ENCODE measurements at places on chromosomes 4 and X. TPM values are rescaled to one million over a fixed set of nuclear protein-coding genes. Genes with fewer than 3 reads are reported as not detected.
A peak's percentile ranks its signal among the peaks of the same experiment; 100 is the strongest.

Gene ABCB7
- 36.1 TPM for polyA plus RNA-seq

Gene PABPC4L
- polyA plus RNA-seq = 11.3 TPM

Gene KLF8
- 6.7 TPM for polyA plus RNA-seq

Gene SPANXN4
- not detected for polyA plus RNA-seq

Gene CD38
- 1.2 TPM for polyA plus RNA-seq

Gene FGF5
- polyA plus RNA-seq = 0.03 TPM

Gene MAGEE2
- 0.70 TPM for polyA plus RNA-seq

Gene ASMTL
- polyA plus RNA-seq = 37.1 TPM

Gene PLA2G12A
- polyA plus RNA-seq = 33.0 TPM

Gene RASGEF1B
- polyA plus RNA-seq = 12.0 TPM

Gene LIMCH1
- 121 TPM for polyA plus RNA-seq

DNA sequence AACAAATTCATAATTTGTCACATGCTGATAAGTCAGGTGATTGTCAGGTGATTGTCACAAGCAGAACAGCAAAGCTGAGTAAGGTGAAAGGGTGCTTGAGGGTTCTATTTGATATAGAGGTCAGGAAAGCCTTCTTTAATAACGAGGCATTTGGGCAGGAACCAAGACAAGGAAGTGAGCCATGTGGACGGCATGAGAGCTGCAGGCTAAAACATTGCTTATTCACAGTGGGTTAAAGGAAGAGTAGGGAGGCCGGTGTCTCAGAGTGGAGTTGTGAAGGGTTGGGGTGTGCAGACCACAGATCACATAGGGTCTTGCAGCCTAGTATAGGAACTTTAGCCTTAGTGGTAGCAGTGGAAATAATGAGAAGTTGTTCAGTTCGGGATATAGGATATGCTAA lies 31.3 kb upstream of the CYP2U1 start:
- DNase-seq = no peak

GRCh38 chr4:121139533-121140222 lies 24.4 kb downstream of the TNIP3 start:
- no peak for DNase-seq

DNA sequence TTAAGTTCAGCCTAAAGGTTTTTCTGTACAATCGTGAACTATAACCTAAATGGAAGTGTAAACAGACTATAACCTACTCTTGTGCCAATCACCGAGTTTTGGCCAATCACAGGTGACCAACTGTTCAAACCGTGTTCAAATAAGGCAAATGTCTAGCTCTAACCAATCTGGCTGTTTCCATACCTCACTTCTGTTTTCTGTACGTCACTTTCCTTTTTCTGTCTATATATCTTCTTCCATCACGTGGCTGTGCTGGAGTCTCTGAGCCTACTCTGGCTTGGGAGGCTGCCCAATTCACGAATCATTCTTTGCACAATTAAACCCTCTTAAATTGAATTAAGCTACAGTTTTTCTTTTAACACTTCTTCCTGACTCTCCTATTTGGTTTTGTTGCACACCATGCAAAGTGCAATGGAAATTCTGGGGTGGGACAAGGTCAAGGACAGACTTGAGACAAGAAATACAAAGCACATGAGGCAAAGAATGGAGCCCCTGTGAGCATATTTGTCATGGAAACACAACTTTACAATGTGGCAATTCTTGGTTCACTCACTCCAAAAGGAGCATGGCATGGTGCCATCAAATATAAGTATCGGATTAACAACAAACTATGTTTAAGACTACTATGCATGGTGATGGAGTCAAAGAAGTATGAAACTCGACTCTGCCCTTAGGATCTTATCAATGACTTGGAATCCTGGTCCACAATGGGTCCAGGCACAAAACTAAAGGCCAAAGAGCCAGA lies 115.7 kb upstream of the FAM9B start:
- no peak for DNase-seq

DNA sequence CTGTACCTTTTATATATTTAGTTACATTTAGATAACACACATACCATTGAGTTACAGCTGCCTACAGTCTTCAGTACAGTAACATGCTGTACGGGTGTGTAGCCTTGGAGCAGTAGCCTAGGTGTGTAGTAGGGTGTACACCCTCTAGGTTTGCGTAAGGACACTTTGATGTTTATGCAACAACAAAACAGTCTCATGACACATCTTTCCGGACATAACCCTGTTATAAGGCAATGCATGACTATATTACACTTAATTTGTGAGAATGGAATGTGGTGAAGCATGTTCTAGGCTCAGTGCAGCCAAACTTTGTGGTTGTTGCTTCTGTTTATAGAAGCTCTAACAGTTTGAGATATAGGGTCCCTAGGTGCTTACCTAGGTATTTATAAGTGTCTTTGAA lies 65.4 kb downstream of the SPRY1 start:
- no peak for DNase-seq

DNA sequence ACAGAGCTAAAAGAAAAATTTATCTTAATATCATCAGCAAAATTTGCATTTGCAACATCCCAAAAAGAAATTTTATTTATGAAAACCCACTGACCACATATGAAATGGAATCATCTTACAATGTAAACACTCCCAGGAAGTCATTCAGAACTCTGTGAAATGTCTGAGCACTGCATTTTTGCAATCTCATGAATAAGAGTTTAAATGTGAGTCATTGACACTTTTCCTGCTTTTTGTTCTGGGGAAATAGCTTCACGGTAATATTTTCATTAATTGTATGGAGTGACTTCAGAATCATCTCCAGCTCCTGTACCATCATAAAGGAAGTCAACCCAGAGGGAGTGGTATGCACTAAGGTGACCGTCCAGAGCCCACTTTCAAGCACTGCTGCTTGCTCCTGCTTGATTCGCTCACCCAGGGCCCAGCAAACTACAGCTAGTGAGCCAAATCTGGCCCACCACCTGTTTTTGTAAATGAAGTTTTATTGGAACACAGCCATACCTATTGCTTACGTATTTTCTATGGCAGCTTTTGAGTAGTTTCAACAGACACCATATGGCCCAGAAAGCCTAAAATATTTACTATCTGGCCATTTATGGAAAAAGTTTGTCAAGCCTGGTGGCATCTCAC lies 17.2 kb downstream of the EDNRA start:
- DNase-seq = no peak

DNA sequence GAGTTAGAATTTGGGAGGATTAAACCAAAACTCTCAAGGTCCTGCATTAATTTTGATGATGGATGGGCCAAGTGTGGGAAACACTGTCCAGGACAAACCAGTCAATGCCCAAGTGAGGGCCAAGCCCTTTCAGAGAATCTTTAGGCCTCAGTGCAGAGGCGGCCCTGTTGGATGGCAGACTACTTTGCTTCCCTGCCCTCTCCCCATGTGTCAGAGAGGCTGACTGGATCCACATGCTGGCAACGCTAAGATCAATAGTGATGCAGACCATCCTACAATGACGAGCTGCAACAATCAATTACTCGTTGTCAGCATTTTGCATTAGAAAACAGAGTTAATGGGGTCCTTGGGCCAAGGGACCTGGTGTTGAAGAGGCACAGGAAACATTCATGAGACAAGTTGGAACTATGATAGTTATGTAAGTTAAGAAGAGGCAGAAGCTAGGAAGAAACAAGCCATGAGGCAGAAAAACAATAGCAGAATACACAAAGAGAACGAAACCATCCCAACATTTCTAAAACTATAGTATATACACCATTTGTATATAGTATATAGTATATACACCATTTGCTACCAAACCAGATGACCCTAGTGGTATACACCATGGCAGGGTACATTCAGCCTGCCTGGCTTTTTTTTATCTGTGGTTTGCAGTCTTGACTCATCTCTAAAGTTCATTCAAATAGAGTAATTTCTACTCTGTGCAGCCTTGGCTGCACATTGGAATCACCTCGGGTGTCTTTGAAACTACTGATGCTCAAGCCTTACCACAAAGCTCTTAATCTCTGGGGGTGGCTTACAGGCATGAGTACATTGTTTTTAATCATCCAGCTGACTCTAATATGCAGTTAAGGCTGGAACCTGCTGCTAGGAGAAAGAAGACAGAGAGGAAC lies 147.7 kb upstream of the GYPA start:
- no peak for DNase-seq

DNA sequence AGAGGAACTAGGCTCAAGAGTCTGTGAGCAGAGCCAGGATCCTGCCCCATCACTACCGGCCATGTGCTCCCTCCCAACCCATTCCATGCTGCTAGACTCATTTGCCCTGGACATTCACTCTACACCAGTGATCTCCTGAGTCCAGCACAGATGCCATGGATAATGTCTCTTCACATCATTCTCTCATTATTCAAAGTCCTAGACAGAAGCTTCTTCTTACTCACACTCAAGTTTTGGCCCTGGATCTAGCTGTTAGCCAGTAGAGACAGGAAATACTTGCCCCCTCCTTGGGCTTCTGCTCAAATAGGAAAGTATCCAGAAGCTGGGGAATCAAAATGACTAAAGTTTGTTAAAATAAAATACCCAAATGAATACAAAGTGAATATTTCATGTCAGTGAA lies 266.8 kb upstream of the LDB2 start:
- DNase-seq = no peak

DNA sequence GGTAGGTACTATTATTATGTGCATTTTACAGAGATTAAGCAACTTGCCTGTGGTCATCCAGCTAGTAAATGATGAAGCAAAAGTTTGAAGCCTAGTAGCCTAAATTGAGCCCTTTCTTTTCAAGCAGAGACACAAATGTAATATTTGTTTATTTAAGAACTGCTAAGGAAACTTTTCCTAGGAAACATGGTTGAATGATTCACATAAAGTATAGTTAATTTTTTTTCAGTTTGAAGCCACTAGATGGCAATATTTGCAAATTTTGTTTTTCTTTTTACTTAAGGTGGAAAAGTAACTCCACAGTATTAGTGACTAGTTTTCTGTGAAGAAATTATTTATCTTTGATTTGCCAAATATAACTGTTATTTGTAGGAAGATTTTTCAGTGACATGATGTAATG lies 52.8 kb upstream of the ANKRD17 start:
- peak; percentile 15 for DNase-seq

DNA sequence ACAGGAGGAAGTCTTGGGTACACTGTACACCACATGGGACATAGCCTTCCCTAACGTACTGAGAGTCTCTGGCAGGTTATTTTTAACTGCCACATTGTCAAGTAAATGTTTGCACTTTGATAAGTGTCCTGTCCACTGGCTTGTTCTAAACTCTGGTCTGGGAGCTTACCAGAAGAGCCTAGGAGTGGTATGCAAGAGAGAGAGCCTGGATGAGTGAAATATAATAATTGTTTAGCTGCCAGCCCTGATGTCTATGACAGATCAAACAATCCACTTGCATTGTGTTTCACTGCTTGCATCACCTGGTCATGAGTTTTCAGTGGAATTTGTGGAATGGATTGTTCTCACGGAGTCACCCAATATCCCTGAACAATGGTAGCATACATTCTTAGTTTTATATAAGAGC lies 91.6 kb downstream of the SHROOM3 start:
- no peak for DNase-seq

- no peak for DNase-seq
Observed at GRCh38 chr4:152188801-152189200, 347.1 kb downstream of the FBXW7 start.

DNA sequence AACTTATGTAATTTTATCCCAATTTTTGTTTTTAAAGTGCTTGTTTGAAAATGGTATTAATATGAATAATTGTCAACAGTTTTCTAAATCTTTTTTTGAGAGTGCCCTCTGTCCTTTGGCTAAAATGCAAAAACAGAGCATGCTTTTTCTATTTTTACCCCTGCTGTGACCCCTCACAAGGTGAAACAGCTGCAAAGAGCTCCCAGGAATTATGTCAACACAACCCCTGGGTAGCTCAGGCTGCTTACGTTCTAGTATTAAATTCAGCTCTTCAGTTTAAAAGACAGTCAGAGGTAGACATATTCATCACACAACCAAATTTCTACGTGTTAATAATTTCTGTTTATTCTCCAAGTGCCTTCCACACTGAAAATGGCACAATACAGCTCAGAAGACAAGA lies 367.5 kb downstream of the PRDM5 start:
- no peak for DNase-seq

GRCh38 chr4:14917298-14917633 lies 85.0 kb upstream of the CPEB2 start:
- DNase-seq = no peak

DNA sequence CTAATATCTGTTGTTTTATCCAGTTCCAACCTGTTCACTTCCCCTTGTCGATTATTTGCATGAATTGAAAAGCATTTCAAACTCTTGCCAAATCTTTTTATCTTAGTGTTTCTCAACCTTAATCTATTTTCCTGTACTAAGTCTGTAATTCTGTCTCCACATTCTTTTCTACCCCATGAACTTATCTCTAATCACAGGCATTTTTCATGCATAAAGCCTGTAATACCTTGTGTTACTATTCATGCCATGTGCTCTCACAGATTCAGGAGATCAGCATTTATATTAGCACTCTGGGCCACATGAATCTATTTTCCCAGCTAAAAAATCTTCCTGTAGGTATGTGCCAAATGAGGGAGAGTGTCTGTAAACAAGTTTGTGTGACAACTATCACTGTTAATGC lies 1360.9 kb downstream of the STIM2 start:
- DNase-seq = no peak

- no peak for DNase-seq
Observed at GRCh38 chr4:84384801-84385200, 114.3 kb downstream of the NKX6-1 start.

Measured in left kidney (tissue), 8 donors.